Activated naive CD4-positive, alpha-beta T cell treated with anti-CD3 and anti-CD28 coated beads, Interleukin-2, amount 10 ng/mL, durations not matched to agents 7 days and 5 days (primary cell): ENCODE measurements at places on chromosomes 3 and 15.

GRCh38 chr3:76383781-76384180, 598.4 kb upstream of the ZNF717 start:
- DNase-seq, result no peak

GRCh38 chr15:52567871-52568600, 794 bp downstream of the ARPP19 start:
- DNase-seq, result peak; percentile 50

- DNase-seq, result no peak
Observed at GRCh38 chr3:157544501-157545130, 41.4 kb upstream of the VEPH1 start.

DNA sequence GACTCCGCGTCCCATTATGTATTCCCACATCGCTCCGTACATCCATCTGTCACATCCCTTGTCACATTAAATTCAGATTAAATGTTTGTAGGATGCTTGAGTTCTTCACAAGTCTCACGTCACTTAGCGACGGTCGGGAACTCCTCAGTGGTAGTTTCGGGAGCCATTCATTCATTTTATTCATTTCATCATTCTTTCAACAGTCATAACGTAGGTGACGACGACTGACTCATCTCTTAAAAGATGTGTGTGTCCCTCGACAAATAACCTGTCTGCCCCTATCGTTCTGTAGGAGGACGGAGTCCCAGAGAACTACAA, 272 bp upstream of the SRPRB start:
- no peak for DNase-seq

DNA sequence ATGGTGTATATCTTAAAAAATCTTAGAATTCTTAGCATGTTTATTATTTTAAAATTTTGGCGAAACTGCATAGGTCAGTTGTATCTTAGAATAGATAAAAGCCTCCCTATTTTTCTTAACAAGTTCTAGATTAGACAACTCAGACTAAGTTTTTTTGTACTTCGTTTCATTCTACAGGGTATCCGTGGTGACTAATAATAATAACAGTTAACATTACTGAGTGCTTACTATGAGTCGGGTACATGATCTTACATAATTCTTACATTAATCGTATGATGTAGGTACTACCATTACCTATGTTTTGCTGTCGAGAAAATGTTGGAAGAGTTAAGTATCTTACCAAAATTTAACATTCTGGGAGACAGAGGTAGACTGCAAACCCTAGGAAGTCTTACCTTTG, 60.7 kb downstream of the UBE2E2 start:
- no peak for DNase-seq

DNA sequence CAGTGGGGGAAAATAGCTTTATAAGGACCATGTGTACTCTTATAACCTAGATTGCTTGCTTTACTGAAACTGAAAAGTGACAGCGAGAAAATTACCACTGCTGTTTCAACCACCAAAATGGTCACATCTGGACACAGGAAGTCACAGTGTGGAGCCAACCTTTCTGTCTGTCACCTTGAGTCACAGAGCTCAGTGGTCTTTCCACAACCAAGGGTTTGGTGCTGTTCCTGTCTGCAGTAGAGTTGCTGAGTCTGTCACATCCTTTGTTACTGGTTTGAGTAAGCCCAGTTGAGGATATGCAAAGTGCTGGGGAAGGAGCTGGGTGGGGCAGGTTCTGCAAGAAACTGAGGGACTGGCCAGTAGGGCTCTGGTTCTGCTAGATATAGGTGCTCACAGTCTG, 139.1 kb upstream of the EIF1B start:
- DNase-seq, result no peak

- DNase-seq, result no peak
Observed at GRCh38 chr3:13211605-13212210, 138.5 kb upstream of the IQSEC1 start.

- no peak for DNase-seq
Observed at GRCh38 chr3:130699765-130700164, 46.9 kb downstream of the PIK3R4 start.

GRCh38 chr3:168862466-168862865, 766.7 kb upstream of the GOLIM4 start:
- no peak for DNase-seq

DNA sequence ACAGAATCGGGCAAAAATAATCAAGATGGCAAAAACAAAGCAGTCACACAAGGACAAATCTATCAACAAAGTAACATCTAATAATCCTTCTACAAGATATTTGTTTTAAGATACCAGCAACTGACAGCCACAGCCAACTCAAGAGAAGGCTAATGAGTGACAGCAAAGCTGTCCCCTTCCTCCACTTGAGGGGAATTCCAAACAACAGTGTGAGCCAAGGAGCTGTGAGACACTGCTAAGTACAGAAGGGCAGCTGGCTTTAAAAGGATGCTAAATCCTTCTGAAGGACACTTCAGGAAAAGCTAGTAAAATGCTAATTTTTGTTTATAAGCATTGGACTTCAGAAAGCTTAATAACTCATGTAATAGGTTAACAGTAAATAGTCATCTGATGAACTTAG, 120.3 kb upstream of the GOLGA8J start:
- no peak for DNase-seq

GRCh38 chr15:73325191-73325861, 43.4 kb downstream of the HCN4 start:
- DNase-seq, result peak; percentile 27

- no peak for DNase-seq
Observed at GRCh38 chr3:164451072-164451910, 627.0 kb downstream of the SI start.

DNA sequence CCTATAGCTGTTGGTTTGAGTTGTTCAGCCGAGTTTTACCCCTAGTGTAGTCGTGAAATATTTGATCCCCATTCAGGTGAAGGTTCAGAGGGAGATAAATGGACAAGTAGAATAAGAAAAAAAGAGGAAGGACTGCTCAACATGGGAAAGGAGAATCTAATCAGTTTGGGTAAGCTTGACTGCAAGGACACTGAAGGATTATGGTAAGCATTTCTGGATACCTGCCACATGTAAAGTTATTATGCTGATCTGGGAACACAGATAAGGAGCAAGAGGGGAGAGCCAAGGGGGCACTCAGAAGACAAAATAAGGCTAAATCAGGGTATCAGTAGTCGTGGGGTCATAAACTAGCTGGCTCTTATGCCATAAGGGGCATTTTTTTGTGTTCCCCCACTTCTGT, 49.9 kb downstream of the TFG start:
- DNase-seq, result no peak

GRCh38 chr3:13727890-13728289, 152.0 kb downstream of the WNT7A start:
- DNase-seq, result no peak
